ENCODE measurements at places on chromosomes 3 and 15. TPM values are rescaled to one million over a fixed set of nuclear protein-coding genes. Genes with fewer than 3 reads are reported as not detected.

The XYLB gene
- 2.3 TPM for total RNA-seq

The GPR149 gene
- not detected for total RNA-seq

The ZNF774 gene
- 1.7 TPM for total RNA-seq

The CCDC80 gene
- total RNA-seq = 606 TPM

The EPHB1 gene
- total RNA-seq = 0.59 TPM

The CFAP92 gene
- not detected for total RNA-seq

The PRTG gene
- 0.70 TPM for total RNA-seq

The FGF12 gene
- total RNA-seq = not detected

The KCNMB2 gene
- total RNA-seq = not detected

The ZDHHC19 gene
- total RNA-seq = not detected

The METTL6 gene
- 23.5 TPM for total RNA-seq

The EDC3 gene
- 10.9 TPM for total RNA-seq
